Natural killer cell treated with Interleukin-12 subunit alpha and Interleukin-12 subunit beta and Interleukin-15 and Interleukin-18, amount 100 ng/mL, for 72 hours (primary cell): ENCODE measurements at places on chromosomes 12 and 14.

DNA sequence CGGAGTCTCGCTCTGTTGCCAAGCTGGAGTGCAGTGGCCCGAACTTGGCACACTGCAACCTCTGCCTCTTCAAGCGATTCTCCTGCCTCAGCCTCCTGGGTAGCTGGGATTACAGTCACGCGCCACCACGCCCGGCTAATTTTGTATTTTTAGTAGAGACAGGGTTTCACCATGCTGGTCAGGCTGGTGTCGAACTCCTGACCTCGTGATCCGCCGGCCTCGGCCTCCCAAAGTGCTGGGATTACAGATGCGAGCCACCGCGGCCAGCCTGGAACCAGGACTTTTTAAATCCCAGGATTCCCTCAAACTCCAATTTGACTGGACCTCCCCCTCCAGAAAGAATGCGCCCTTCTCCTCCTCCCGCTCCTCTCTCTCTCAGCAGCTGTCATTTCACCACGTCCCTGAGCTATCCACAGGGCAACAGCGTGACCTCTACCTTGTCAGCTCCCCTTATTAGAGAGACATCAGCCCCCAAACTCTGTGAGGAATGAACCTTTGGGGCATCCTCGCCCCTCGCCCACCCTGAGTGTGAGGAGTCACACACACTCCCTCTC, 2.0 kb downstream of the ESYT1 start:
- no peak for DNase-seq

DNA sequence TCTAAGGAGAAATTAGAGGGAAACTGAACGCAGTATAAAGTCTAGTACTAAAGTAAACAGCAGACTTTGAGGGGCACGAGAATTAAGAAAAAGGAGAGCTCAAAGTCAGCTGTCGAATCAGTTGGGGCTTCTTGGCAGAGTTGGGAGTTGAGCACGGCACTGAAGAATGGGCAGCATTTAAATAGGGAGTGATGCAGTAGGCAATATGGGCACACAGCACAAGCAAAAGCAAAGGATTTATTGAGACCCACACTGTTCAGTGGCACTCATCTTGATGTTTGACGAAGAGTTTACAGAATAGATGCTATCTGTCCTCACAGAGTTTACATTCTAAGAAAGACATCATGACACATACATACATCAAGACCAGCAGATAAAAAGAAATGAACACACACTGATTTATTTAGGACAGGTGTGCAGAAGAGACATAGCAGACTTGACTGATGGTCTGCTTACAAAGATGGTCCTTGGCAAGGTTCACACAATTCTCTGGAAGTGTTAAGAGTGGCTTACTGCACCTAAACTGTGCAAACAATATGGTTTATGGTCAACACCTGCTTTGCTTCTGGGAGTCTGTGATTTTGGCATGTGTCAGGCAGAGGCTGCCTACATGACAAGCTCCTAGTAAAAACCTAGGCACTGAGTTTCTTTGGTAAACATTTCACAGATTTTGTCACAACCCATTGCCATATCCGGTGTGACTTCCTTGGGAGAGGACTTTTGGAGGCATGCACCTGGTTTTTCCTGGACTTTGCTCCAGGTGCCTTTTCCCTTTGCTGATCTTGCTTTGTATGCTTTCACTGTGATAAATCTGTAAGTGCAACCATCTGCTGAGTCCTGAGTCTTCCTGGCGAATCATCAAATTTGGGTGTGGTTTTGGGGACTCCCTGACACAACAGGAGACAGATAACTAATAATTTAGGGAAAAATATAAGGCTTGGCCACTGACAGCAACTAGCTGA, 26.3 kb downstream of the ALKBH1 start:
- no peak for DNase-seq

GRCh38 chr12:38771871-38772270, 133.5 kb downstream of the CPNE8 start:
- DNase-seq, result no peak

DNA sequence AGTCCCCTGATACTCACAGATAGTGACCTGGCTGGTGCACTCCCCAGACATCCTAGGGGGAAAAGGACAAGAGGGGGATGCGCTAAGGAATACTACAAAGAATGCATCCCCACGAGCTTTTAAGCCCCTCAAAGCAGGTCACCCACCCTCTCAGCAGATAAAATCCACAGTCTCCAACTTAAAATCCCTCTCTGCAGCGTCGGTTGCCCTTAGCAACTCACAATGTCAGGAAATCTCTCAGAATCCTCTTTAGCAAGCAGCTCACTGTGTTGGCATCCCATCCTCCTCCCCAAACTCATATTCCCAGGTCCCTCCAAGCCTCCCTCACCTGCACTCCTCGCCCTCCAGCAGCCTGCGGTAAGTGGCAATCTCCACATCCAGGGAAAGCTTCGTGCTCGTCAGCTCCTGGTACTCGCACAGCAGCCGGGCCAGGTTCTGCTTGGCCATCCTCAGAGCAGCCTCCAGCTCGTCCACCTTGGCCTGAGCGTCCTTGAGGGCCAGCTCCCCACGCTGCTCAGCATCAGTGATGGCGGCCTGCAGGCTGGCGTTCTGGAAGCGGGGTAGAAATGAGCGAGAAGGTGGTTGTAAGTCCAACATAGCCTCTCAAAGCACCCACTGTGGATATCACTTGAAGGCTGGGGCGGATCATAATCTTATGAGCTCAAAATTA, 5.5 kb upstream of the KRT79 start:
- DNase-seq, result no peak

- DNase-seq, result no peak
These were observed 4.1 kb upstream of the TAS2R14 start for GRCh38 chr12:10943167-10943566.

DNA sequence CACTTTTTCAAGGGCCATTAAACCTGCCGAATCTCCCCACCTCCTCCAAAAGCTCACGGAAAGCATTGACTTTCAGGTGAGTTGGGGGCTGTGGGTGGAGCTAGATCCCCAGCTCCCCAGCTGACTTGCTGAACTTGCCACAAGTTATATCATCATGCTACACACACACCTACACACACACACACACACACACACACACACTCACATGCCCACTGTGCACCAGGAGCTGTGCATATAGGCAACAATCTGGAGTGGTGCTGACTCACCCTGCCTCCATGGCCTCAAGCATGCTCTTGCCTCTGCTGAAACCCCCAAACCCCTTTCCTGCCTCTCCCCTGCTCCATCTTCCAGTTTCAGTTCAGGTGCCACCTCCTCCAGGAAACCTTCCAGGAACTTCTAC, 26.1 kb downstream of the SERPINA3 start:
- no peak for DNase-seq

- DNase-seq, result no peak
These were observed 7.9 kb downstream of the NRIP2 start for GRCh38 chr12:2826721-2827515.

DNA sequence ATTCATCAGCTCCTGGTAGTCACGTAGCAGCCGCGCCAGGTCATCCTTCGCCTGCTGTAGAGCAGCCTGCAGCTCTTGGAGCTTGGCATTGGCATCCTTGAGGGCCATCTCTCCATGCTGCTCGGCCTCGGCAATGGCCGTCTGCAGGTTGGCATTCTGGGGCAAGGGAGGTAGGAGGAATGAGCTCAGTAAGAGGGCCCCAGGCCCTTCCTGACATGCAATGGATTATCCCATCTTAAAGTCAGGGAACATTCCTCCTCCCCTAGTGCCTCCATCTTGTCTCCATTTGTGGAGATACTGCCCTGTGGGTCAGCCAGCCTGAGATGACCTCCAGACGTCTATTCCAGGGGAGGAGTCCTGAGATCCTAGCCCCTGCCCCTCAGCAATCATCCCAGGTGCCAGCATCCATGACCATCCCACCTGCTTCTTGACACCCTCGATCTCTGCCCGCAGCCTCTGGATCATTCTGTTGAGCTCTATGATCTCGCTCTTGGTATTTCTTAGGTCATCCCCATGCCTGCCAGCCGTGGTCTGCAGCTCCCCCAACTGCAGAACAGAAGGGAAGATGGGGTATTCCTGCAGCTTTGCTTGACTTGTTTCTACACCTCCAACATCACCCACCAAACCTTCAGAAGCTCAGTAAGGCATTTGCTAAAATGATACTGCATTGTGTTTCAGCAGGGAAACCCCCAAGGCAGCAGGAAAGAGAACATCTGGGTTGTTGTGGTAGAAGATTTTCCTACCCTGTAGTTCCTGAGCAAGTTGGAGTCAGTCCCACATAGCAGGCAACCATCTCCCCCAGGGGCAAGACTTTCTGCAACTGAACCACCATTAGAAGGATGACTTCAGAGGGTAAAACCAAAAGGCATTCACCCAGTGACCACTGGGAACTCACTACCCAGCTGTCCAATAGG, 4.4 kb downstream of the KRT3 start:
- DNase-seq, result no peak

DNA sequence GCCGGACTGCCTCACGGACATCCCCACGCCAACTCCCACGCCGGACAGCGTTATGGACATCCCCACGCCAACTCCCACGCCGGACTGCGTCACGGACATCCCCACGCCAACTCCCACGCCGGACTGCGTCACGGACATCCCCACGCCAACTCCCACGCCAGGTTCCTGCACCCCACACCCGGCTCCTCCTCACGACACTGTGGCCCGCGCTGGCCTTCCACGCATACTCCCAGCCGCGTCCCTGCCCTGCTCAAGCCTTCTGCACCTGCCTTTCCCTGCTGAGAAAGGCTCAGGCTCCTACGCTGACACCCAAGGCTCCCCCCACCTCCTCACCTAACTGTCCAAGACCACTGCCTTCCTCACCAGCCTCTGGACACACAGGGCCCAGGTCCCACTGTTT, 9.7 kb downstream of the CACNA2D4 start:
- no peak for DNase-seq

GRCh38 chr14:29927376-29928116, at the start of gene PRKD1:
Gene PRKD1, minus strand, starts transcription at chr14:29927847.
- DNase-seq, result no peak

GRCh38 chr14:96783915-96784224, 13.3 kb upstream of the VRK1 start:
- DNase-seq, result no peak

GRCh38 chr12:2351161-2351560, 298.4 kb downstream of the CACNA1C start:
- no peak for DNase-seq

DNA sequence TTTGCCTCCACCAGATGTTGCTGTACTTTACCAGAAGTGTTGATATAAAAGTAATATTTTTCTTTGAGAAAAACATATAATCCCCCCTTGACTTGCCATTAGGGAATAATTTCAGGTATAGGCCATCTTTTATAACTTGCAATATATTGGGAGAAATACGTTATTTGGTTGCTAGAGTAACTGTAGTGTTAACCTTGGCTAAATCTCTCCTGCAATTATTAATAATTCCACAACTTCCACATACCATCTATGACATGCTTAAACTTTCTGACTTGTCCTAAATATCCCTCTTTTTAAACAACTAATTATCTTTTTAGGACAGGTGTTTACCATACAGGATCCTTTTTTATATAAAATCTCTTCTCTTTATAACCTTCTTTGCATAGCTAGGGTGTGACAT, 1048.2 kb downstream of the SLC16A7 start:
- no peak for DNase-seq

- no peak for DNase-seq
These were observed 13.6 kb upstream of the TFCP2 start for GRCh38 chr12:51186465-51187085.

- DNase-seq, result no peak
These were observed 38.4 kb downstream of the MVK start for GRCh38 chr12:109612003-109612402.

DNA sequence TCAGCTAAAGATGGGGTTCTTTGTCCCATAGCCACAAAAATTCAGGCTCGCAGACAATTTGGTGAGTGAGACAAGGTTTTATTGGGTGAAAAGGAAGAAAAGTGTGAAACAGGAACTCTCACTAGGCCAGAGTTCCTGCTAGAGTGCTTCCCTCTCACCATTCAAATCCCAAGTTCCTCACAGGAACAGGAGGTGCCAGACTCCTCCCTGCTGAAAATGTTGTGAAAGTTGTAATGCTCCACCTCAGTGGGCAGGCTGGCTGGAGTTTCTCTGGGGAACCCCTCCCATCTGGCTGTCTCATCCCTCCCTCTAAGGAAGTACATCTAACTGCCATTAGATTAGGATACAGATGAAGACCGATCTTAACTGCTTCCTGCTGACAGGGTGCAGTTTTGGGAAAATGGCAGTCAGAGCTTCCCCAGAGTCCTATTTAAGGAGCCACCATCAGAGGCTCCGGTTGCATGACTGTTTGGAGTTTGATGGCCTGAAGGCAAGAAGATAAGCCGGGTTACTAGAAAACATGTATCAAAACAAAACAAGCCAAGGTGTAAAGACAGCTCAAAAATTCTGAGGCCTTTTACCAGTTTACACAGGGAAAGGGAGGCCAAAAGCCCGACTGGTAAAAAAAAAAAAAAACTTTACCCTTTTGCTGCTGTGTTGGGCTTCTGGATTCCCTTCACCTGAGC, 127.6 kb downstream of the FSCB start:
- DNase-seq, result no peak

DNA sequence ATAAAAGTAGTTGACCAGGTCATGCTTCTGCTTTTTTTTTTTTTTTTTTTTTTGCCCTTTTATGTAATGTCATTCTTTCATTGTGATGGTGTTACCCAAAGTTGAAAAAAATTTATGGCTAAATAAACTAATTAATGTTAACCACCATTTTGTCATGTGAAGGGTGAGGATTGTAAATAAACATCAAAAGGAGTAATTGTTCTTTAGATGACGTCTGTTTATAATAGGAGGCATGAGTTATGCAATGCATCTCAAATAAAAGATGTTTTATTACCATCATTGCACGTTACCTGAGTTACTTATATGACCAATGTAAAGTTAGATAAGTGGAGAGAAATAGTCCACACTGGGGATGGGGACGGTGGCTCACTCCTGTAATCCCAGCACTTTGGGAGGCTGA, 349.9 kb upstream of the PDE3A start:
- no peak for DNase-seq

DNA sequence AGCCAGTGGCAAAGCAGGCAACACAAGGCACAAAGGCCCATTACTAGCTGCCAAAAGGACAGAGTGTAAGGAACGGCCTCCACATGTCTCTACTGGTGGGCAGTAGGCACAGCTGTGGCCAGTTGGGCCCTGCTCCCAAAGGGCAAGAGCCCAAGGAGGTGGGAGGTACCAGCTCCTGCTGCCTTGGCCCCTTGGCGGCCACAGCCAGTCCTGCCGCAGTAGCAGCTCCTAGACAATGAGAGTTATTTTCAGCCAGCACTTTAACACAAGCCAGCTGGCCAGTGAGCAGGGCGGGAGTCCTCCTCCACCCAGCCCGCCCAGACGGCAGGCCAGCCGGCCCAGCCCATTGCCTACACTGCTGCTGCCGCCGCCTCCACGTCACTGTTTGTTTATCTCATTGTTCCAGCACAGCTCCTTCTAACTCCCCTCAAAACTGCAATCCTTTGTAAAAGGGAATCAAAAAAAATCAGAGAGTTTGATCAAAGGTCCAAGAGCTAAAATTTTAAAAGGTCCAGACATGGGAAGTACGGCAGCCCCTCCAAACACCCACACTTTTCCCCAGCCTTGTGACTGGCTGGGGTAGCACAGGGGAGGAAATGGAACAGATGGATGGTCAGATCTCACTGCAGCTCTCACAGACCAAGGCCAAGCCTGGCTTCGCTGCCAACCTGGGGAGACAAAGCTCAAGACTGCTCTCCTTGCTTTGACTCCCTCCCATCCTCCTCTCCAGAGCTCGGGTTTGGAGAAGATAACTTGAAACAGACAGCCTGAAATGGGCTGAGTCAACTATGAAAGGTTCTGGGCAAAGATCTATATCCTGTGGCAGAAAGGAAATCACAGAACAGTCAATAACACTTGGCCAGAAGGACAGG, 33.5 kb downstream of the FMNL3 start:
- DNase-seq, result no peak

GRCh38 chr14:95361373-95362137, 41.8 kb upstream of the CLMN start:
- peak; percentile 65 for DNase-seq

- no peak for DNase-seq
These were observed 61.6 kb upstream of the MED13L start for GRCh38 chr12:116339062-116339461.
